ENCODE measurements at places on chromosomes 1 and 21.

DNA sequence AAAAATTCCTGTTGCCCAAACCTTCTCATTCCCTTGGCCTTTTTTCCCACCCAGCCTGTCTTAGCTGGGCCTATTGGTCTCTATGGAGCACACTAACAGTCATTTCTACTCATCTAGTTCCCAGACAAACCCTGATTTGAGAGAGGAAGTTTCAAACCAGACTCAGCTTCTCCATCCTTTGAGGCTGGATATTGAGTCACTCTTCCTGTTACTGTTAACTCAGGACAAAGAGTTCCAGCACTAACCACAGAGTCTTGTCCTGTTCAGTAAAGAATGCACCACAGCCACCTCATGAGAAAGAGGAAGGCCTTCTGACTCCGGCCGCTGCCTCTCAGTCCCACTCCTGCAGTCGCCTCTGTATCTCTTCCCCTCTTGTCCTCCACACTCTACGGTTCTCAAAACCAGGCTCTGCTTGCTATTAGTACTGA is 137.8 kb downstream of the PTPRC start:
- DNase-seq, result no peak

- no peak for DNase-seq
These were observed 4.8 kb upstream of the SFN start for GRCh38 chr1:26858160-26858559.

- DNase-seq, result no peak
These were observed 140.4 kb downstream of the ZMYM4 start for GRCh38 chr1:35408925-35409324.

GRCh38 chr1:188615321-188615720 is 1786.6 kb downstream of the PLA2G4A start:
- DNase-seq, result no peak

DNA sequence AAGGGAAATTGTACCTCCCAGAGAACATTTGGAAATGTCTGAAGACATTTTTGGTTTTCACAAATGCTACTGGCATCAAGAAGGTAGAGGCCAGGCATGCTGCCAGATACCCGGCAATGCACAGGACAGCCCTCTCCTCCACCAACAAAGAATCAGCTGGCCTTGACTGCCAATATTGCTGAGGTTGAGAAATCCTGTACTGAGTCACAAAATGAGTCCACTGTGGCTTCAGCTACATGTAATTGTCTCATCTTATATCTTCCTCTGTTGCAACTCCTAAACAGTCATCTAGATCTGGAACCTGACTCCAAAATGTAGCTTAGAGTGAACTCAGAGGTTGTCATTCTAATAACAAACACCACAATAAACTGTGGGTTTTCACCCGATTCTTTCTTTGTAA is 327.5 kb upstream of the POGK start:
- DNase-seq, result no peak

GRCh38 chr1:189673217-189673616 is 804.4 kb downstream of the BRINP3 start:
- no peak for DNase-seq

- no peak for DNase-seq
These were observed at the start of gene ESRRG for GRCh38 chr1:216723274-216723780. ESRRG (minus strand) TSS chr1:216723429; CDS start chr1:216723299, 130 bp downstream.

DNA sequence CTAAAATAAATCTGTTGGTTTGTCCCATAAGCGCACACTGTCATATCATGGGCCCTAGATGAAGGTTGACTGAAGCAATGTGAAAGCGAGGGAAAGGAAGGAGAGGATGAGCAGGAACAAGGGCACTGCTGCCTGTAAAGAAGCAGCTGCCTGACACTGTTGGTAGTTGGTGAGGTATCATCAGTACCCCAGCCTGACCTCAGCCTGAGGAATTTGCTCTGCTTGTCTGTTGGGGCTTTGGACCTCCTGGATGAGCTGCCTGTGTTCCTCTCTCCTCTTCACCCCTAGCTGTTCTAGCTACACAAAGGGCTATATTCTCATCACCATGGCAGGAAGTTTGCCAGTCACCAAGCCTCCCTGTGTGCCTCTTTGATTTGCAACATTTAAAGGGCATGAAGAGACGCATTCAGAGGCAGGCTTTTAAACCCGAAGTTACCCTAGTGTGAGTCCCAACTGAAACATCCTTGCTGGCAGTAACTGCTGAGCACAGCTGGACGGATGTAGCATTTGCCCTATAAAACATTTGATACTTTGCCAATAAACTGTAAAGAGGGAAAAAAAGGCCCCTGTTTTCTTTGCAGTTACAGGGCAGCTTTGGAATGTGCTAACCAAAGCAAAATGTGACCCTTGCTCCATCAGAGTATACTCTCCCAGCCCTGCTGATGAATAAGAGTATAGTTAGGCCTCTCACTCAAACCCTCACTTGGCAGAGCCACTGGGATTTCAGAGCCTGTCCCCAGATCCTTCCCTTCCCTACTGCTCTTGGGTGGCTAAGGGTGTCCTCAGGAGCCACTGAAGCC is 22.2 kb upstream of the SPATA6 start:
- no peak for DNase-seq

DNA sequence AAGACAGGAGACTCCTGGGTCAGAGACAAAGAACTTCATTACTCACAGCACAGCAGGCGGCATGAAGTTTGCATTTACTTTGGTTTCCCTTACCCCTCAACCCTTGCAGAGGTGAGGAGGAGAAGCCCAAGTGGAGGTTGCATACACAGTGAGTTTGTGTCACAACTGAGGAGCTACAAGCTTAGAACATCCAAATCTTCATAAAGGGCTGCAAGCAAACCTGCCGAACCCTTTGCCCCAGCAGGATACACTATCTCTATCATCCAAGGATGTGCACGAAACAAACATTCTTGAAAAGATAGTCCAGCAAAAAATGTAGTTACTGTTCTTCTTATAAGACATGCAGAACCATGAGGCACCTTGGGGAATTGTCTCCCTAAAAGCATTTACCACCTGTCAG is 493.5 kb downstream of the SETD4 start:
- DNase-seq, result no peak

GRCh38 chr1:226580625-226581270 is 32.2 kb downstream of the STUM start:
- no peak for DNase-seq
